ENCODE measurements at places on chromosomes 1 and 21.

- DNase-seq, result peak; percentile 60
- peak overlapping the region; percentile 90 for H3K4me3 ChIP-seq
- no peaks in the 10 kb centered on the region for H3K27me3 ChIP-seq
These were observed 27.6 kb downstream of the C2CD2 start for GRCh38 chr21:41926117-41926806.

GRCh38 chr1:29258976-29259801 lies 22.9 kb downstream of the PTPRU start:
- H3K4me3 ChIP-seq, result peak overlapping the region; percentile 44
- DNase-seq, result peak; percentile 11
- peaks cover 42% of the 10 kb centered on the region for H3K27me3 ChIP-seq
- no peaks in the 10 kb centered on the region for H3K36me3 ChIP-seq
- H3K4me1 ChIP-seq, result peaks cover 3% of the 10 kb centered on the region

DNA sequence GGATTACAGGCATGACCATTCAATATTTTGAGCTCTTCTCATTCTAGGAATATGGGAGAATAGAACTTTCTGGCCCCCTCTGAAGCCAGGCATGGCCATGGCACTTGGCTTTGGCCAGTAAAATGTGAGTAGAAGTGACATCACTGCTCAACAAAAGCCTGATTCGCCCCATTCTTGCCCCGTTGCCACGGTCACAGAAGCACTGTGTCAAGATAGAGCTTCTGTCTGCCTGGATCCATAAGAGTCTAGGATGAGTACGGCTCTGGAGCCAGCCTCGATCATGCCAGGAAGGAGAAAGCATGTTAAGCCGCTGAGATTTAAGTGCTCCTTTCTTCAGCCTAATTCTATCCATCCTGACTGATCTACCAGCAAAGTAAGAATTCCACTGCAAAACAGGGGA lies 113.1 kb downstream of the TIAM1 start:
- H3K27ac ChIP-seq, result no peak overlapping the region

GRCh38 chr1:241022366-241022765 lies 334.6 kb downstream of the RGS7 start:
- no peak overlapping the region for H3K4me3 ChIP-seq
- no peak overlapping the region for H3K27ac ChIP-seq
- no peaks in the 10 kb centered on the region for H3K27me3 ChIP-seq
- no peak for DNase-seq
- H3K36me3 ChIP-seq, result no peaks in the 10 kb centered on the region

DNA sequence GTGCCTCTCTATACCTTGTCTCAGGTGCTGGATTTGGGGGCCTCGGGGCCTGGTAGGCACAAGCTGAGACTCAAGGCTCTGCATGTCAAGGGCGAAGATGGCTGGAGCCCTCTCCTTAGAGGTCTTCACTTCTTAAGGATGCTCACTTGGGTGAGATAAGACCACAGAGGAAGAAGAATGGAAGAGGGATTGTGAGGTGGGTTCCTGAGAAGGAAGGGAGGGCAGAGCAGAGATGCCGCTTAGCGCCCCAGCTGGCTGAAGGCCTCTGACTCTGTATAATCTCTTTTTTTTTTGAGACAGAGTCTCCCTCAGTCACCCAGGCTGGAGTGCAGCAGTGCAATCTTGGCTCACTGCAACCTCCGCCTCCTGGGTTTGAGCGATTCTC lies 32.2 kb downstream of the SOX13 start:
- H3K27ac ChIP-seq, result peak overlapping the region; percentile 91
- no peaks in the 10 kb centered on the region for H3K27me3 ChIP-seq
- peaks cover 39% of the 10 kb centered on the region for H3K4me1 ChIP-seq
- DNase-seq, result no peak

DNA sequence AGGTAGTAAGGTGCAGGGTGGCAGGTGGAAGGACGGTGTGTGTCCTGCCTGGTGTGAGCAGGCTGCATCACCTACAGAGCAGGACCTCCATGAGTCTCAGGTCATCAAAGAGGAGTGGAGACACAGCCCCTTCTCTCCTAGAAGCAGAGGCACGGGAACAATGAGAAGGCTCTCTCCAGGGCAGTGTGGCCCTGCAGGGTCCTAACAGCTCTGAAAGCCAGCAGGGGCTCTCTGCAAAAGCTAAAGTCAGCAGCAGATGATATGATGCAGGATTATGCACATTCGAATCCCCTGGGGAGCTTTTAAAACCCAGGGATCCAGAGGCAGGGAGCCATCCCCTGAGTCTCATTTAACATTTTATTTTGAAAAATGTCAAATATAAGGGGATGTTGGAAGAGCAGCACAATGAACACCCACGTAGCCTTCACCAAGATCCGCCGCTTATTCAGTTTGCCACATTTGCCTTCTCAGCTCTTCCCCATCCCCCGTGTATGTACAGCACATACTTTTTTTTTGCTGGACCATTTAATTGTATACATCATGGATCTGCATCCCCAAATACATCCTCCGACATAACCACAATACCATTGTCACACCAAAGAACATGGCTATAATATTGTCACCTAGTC lies 88.1 kb downstream of the CNIH3 start:
- no peak for DNase-seq
- H3K36me3 ChIP-seq, result no peaks in the 10 kb centered on the region
- H3K4me3 ChIP-seq, result no peak overlapping the region
- peaks cover 2% of the 10 kb centered on the region for H3K27me3 ChIP-seq
- H3K4me1 ChIP-seq, result no peaks in the 10 kb centered on the region

DNA sequence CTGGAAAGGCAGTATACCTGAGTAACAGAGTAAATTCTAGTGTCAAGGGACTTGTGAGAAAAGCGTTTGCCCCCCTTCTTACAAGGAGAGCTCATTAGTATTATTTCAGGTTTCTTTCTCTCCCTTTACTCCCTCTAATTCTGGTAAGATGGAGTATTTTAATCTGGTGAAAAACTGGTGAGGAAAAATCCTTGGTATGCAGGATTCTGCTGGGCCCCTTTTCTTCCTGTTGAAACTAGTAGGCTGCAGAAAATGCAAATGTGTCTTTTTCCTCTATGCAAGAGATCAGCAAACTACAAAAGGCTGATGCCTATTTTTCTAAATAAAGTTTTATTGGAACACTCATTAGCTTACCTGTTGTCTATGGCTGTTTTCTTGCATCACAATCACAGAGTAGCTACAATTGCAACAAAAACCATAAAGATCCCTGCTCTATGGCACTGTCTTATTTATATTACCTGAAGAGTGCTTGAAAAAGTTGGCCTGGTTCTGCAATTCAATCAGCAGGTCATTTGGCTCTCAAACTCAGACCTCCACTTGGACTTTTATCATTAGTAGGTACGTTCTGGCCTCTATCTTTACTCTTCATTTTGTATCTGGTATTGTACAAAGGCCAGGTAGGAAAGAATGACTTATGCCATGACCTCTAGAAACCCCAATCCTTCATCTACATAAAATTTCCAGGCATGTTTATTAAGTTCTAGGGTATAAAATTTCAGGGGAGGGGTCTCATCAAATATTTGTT lies 109.6 kb downstream of the AKT3 start:
- peaks cover 3% of the 10 kb centered on the region for H3K36me3 ChIP-seq
- no peak for DNase-seq
- no peaks in the 10 kb centered on the region for H3K27me3 ChIP-seq
- H3K4me1 ChIP-seq, result peaks cover 6% of the 10 kb centered on the region
- no peak overlapping the region for H3K27ac ChIP-seq

GRCh38 chr1:218817071-218817470 lies 356.6 kb upstream of the LYPLAL1 start:
- no peak overlapping the region for H3K4me3 ChIP-seq
- no peak for DNase-seq
- H3K4me1 ChIP-seq, result no peaks in the 10 kb centered on the region
- H3K27ac ChIP-seq, result no peak overlapping the region
- H3K27me3 ChIP-seq, result no peaks in the 10 kb centered on the region
- H3K36me3 ChIP-seq, result no peaks in the 10 kb centered on the region

- peak overlapping the region; percentile 94 for H3K4me3 ChIP-seq
- peak; percentile 33 for DNase-seq
These were observed 1.8 kb downstream of the TXNIP start for GRCh38 chr1:145994391-145995120.

DNA sequence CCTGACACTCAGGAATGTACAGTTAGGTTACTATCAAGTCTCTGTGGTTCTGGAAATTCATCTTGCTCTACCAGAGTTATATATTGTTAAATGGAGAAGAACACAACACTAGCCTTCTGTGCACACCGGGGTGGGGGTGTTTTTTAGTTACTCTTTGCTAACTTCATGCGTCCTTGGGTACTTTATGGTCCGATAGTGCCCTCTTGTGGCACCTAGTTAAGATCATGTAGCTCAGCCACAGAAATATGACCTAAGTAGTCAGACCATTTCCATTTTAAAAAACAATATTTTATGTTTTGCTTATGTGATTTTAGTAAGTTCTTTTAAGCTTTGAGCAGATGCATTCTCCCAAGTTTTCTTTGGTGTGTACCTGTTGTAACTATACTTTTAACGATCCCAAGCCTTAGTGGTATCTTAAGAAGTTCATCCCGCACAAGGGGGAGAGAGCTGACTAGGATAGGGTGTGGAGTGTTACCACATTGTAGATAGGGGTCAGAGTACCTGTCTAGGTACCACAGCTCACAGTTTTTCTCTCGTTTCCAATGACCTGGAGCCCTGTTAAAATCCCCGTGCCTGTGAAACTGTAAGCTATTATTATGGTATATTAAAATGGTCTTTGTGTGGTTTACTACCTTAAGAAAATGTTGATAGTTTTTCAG lies 20.6 kb upstream of the SH3D21 start:
- peaks cover 58% of the 10 kb centered on the region for H3K36me3 ChIP-seq
- no peaks in the 10 kb centered on the region for H3K27me3 ChIP-seq
- peaks cover 17% of the 10 kb centered on the region for H3K4me1 ChIP-seq
- H3K4me3 ChIP-seq, result no peak overlapping the region

DNA sequence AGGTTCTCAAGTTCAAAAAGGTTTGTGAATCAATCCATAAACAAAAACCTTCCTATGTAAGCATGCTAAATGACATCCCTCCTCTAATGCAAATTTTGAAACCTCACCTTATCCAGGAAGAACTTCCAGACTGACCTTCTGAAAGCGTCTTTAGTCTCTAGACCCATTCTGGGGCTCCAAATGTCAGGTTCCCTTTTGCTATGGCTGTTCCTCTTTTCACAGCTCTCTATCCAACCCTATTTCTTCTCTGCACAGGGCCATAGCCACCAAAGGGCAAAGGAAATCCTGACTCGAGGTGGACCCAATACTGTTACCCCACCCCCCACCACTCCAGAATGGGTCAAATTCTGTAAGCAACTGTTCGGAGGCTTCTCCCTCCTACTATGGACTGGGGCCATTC lies 3.4 kb downstream of the ATP1A4 start:
- no peak overlapping the region for H3K4me3 ChIP-seq
- H3K4me1 ChIP-seq, result no peaks in the 10 kb centered on the region
- no peak for DNase-seq

DNA sequence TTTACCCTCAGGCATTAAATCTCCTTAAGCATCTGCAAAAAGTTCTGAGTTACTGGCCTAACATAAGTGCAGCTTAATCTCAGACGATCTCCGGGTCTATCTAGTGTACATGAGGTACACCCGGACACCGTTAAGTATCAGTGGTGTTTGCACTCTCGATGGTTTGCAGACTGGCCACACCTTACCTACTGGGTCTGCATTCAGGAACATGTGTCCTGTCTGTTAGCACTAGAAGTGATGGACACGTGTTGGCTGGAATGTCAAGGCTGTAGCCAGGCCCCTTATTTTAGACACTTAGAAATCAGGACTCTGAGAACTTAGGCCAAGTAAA lies 783 bp upstream of the AGL start:
- H3K27me3 ChIP-seq, result peaks cover 2% of the 10 kb centered on the region
- DNase-seq, result no peak
- peak overlapping the region; percentile 93 for H3K27ac ChIP-seq

DNA sequence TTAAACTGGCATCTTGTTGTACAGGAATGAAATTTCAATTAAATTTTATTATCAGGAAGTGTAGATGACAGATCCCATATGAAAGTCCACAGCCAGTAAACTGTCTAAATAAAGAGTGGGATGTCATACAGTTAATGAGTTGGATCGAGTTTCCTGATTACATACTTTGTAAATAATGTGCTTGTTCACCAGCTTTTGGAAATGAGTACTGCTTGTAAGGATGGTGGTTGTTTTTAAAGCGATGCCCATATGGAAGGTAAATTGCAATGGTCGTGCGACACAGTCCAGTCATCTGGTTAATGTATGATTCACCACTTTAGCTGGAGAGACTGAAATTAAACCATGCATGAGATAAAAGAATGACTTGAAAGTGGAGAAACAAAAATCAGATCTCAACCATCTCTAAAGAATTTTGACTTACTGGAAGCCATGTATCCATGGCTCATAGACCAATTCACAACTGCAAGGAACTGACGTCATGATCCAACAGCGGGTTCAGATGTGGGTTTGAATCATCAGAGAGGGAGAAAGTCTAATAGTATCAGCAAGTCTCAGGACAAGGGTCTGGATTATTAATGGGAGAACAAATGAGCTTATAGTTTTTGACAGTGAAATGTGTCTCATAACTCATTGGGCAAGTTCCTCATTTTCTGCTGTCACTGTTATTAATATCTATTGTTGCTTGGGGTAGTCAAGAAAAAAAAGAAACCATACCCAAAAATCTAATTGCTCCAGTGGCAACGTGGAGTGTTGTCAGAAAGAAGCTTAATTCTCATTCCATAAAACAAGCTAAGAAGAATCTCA lies 49.0 kb downstream of the MAP10 start:
- no peaks in the 10 kb centered on the region for H3K4me1 ChIP-seq
- no peaks in the 10 kb centered on the region for H3K36me3 ChIP-seq
- H3K27me3 ChIP-seq, result peaks cover 6% of the 10 kb centered on the region
- no peak overlapping the region for H3K4me3 ChIP-seq
- no peak overlapping the region for H3K27ac ChIP-seq

DNA sequence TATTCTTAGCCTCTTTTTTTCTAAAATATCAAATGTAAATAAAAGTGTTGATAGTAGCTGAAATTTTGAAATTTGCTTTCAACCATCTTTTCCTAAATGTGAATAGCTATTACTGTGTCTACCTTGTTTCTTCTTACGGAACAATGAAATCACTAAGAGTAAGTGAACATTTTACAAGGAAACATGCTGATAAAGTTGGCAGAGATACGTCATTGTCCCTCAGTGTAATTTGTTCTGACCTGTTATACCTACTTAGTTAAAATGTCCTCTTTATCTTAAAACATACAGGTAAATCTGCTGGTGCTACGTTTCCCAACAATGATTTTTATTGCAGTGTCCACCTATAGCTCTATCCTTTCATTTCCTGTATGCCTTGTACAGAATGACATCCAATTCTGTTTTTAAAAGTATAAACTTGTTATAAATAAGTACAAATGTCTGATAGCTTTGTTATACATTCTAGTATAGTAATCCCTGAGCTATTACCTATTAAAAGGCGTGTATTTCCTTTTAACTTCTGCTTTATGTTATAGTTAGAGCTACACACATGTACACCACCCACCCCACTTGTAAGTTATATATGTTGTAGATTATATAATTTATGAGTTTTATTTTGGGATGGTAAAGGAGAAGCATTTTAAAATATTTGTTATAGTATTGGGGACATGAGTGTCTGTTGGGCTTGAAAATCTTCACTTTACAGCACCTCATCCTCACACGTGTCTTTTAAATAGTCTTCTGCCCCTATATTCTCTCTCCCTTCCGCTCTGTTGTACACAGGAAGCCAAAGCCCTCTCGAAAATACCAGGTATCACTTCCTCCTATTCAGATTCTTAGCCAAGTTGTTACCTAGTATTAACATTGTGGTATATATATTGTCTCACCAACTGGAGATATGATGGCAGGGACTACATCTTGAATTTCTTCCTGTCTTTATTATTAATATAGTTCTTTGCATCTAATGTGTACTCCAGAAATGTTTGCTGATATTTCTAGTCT lies 25.2 kb downstream of the LAMC1 start:
- H3K27me3 ChIP-seq, result peaks cover 66% of the 10 kb centered on the region
- no peaks in the 10 kb centered on the region for H3K36me3 ChIP-seq
- no peak for DNase-seq
- H3K27ac ChIP-seq, result no peak overlapping the region
- no peaks in the 10 kb centered on the region for H3K4me1 ChIP-seq
- no peak overlapping the region for H3K4me3 ChIP-seq
